ENCODE measurements at places on chromosomes 2 and 18. TPM values are rescaled to one million over a fixed set of nuclear protein-coding genes. Genes with fewer than 3 reads are reported as not detected.

GRCh38 chr2:32564417-32565035 lies 63.3 kb upstream of the TTC27 start:
- DNase-seq = no peak

GRCh38 chr2:79929624-79930023 lies 374.9 kb downstream of the LRRTM1 start:
- DNase-seq = no peak

The RNF144A gene
- total RNA-seq = 32.6 TPM

The RTP5 gene
- total RNA-seq = 0.22 TPM

The MAPRE3 gene
- total RNA-seq = 1.7 TPM
